ENCODE measurements at places on chromosomes 16 and 17. TPM values are rescaled to one million over a fixed set of nuclear protein-coding genes. Genes with fewer than 3 reads are reported as not detected.

- no peaks in the 10 kb centered on the region for H3K36me3 ChIP-seq
- H3K4me1 ChIP-seq: no peaks in the 10 kb centered on the region
- no peak overlapping the region for H3K27ac ChIP-seq
- H3K4me3 ChIP-seq: no peak overlapping the region
Measured at GRCh38 chr16:9846362-9847099, 335.7 kb downstream of the GRIN2A start.

- peaks cover 7% of the 10 kb centered on the region for H3K27me3 ChIP-seq
- DNase-seq: no peak
- no peaks in the 10 kb centered on the region for H3K4me1 ChIP-seq
- no peak overlapping the region for H3K27ac ChIP-seq
- H3K4me3 ChIP-seq: no peak overlapping the region
Measured at GRCh38 chr17:73390851-73391250, 79.0 kb upstream of the CDC42EP4 start.

DNA sequence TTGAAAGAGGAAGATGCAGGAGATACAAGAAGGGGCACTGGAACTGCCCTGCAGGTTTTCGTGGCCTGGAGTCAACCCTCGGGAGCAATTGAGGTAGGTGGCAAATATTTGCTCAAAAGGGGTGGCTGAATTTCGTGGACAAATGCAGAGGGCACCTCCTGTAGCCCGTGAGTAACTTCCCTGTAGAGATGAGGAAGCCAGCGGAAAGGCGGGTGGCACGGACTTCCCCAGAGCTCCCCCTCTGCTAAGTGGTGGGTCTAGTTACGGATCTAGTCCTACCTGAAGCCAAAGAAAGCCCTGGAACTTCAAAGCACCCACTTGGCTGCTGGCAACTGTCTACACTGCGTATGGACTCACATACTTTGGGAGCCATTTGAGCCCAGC lies 1.0 kb upstream of the ATP2C2 start:
- no peak for DNase-seq
- no peaks in the 10 kb centered on the region for H3K36me3 ChIP-seq

DNA sequence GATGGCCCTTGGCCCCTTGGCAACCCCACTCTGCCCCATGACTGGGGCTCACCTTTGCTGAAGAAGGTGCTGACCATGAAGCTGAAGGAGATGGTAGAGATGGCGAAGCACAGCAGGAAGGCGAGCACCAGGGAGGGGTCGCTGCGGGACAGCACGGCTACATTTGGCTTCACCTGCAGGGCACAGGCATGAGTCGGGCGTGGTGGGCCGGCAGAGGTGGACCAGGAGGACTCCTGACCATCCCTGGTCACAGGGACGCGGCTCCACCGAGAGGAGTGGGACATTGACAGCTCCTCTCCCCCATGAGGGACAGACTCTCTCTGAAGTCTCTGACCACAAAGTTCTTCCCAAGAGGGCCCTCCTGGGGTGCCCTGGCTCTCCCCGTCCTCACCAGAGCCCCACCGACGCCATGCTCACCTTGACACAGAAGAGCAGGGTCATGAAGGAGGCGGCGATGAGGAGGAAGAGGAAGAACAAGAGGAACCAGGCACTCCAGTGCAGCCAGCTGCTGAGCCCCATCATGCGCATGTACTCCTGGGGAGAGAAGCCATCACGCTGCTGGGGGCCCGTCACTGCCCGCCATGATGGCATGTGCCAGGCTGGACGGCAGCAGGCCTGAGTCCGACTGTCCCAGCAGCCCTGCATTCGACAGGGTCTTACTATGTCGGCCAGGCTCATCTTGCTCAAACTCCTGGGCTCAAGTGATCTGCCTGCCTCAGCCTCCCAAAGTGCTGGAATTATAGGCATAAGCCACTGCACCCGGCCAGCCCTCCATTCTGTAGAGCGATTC lies 23.1 kb downstream of the ABCA3 start:
- no peak overlapping the region for H3K27ac ChIP-seq
- H3K36me3 ChIP-seq: no peaks in the 10 kb centered on the region
- no peak overlapping the region for H3K4me3 ChIP-seq
- H3K27me3 ChIP-seq: peaks cover 17% of the 10 kb centered on the region
- no peak for DNase-seq

GRCh38 chr16:85042606-85043005 lies 15.0 kb downstream of the KIAA0513 start:
- H3K27ac ChIP-seq: no peak overlapping the region
- peaks cover 1% of the 10 kb centered on the region for H3K27me3 ChIP-seq
- H3K36me3 ChIP-seq: peaks cover 3% of the 10 kb centered on the region

Gene PLA2G10
- not detected for total RNA-seq

Gene PYY
- total RNA-seq: not detected

Measured in IMR-90 (cell line).